SJSA1 (cell line): ENCODE measurements at places on chromosomes 12 and 14.

DNA sequence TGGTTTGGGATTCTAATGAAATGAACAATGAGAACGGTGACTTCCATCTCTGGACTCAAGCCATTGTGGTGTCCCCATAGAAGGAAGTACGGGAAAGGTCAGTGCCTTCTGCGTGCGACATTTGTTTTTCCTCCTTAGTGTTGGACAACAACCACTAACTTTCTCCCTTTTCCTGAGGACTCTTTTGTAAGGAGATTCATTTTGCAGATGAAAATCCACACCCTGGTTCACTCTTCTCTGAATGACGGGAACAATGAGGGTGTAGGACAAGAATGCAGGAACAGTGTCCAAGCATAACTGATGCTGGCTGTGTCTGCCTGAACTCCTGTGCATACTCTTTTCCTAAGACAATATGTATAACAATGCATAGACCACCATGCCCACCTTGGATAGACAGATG, 176.4 kb downstream of the STXBP6 start:
- no peak for DNase-seq

DNA sequence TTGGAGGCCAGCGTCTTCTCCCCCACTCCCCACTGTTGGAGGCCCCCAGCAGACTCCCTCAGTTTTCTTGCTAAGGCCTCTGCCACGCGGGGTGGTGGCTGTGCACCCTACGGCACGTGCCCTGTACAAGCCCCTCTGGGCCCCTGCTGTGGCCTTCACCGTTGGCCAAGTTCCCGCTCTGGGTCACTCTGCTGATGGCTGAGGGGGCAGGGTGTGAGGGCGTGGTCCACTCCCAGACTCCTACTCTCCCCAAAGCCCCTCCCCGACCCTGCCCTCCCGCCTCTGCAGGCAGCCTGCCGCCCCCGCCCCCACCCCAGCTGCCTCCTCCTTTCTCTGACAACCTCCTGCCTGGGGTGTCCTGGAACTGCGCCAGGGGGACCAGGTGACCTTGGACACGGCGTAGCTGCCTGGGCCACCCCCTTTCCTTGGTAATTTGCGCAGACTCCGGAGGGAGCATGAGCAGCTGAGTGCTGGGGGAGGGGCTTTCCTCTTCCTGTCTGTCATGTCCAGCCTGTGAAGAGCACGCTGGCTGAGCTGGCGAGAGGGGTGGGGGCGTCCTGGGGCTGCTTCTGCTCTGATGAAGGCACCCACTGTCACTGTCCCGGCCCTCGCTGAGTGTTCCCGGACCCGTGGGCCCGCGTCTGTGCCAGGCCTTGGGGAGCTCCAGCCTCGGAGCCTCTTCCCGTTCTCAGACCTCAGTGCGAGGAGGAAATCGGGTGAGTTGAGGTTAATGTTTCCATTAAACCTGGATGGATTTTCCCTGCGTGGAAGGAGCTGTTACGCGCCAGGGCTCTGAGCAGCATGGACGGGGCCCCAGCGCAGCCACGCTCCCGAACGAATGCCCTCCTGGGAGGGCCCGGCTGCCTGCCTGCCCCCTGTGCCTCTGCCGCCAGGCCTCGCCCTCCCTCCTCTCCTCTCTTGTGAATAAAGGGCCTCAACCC, 85.0 kb downstream of the KIF26A start:
- no peak for DNase-seq

DNA sequence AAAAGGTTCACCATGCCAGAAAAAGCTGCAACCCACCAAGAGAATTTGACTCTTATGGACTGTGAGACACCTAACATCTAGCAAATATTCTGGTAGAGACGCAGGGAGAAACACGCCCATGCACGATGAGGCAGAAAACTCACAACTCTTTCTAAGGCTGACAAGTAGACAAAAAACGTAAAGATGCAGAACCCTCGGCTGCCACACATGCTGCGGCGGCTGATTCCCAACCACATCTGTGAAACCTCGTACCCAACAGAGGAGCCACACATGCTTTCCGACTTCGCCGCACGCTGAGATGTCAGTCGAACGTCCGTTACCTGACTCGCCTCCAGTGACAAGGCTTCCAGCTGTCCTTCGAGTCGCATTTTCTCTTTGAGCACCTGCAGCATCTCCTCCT, 21.8 kb downstream of the GOLGA3 start:
- DNase-seq, result no peak

GRCh38 chr14:93914278-93914677, 12.9 kb upstream of the FAM181A start:
- DNase-seq, result no peak

- DNase-seq, result no peak
These were observed 56.1 kb downstream of the EPS8 start for GRCh38 chr12:15733136-15733535.

DNA sequence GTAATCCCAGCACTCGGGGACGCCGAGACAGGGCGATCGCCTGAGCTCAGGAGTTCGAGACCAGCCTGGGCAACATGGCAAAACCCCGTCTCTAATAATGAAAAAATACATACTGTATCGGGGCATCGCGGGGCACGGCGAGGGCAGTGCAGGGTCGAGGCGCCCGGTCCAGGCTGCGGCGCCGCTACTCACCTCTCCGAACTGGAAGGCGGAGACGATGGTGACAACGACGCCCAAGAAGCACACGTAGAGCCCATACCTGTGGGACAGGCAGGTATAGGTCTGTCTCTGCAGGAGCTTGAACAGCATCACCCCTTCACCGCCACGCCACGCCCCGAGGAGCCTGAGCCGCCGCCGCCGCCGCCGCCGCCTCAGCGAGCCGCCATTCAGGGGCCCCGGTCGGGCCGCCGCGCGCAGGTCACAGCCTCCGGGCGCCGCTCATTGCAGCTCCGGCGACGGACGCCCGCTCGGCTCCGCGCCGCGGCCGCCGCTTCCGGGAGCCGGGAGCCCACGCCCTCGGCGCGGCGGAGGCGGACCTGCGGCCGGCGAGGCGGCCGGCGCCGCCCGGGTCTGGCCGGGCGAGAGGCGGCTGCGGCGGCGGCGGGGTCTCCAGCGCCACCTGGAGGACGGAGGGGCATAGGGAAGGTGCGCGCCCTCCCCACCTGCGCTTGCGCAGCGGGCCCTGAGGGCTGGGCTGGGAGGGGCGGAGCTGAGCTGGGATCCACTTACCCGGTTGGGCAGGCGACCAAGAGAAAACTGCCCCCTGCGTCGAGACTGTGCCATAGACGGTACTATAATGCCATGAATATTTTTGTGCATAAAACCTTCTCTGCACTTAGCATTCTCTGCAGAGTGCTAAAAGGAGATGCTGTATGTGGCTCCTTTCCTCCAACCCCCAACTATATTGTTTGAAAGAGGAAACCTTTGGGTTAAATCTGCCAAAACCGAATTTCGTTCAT, at the start of gene GNPTAB:
Gene GNPTAB (minus strand): TSS at position 593 of the 959 bp plus-strand sequence. CDS start 284 bp downstream, at position 309.
- DNase-seq, result peak; percentile 95

DNA sequence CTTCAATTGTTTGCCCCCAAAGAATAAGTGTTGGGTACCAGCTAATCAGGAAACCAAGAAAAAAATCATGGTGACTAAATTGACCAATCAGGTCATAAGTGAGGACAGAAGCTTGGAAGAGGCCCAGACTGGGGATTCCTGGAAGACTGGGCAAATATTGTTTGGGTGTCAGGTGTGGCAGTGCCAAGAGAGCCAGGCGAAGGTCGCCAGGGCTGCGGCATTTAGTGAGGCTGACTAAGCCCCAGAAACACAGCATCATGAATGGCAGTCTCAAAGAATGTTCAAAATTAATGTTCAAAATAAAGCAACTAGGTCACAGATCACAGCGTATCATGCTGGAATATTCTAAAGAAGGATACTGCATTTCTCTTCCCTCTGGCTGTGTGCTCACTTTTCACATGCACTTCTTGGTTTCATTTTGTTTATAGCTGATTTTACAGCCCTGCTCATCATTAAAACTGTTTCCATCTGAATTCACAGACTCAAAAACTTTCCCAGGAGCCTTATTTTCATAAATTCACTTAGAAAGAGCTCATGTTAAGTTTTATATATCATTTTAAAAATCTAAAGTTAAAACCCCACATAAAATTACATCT, 85.3 kb upstream of the OVCH1 start:
- DNase-seq, result no peak

DNA sequence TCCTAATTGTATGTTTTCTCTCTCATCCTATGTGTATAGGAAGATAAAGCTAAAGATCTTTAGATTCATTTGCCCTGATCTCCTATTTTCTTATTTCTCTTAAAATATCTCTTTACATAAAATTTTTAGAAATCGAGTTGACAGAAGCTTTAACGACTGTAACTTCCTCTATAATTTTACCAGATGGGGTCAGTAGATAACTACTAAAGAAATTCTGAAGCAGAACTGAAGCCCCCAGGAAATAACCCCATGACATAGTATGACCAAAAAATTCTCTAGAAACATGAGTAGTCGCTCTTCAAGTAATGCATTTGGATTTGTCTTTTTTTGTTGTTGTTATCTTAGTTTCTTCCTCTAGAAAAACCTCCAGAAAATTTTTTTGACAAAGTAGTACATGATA, 288.0 kb downstream of the ERC1 start:
- no peak for DNase-seq

DNA sequence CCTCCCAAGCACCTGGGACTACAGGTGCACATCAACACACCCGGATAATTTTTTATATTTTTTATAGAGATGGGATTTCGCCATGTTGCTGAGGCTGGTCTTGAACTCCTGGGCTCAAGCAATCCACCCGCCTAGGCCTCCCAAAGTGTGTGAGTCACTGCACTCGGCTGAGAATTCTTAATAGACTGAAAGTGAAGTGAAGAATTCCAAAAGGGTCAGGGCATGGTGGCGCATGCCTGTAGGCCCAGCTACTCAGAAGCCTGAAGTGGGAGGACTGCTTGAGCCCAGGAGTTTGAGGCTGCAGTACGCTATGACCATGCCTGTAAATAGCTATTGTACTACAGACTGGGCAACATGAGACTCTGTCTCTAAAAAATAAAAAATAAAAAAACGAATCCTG, 43.7 kb downstream of the TCHP start:
- DNase-seq, result no peak

DNA sequence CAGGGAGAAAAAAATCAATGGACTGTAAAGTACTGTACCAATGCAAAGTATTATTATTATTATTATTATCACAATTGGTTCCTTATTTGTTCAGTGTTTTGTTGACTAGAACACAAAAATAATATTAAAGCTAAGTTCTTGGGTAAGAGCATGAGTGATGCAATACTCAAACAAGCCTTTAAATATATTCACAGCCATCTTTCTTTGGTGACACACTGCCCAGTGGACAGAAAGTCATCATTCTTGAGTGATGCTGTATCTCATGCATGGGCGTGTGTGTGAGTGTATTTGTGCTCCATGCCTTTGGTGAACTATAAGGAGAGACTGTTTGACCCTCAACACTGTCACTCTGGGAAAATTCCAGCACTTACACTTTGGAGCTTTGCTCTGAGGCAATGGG, 93.6 kb downstream of the KCNK10 start:
- DNase-seq, result no peak

GRCh38 chr12:115407036-115407435, 723.1 kb upstream of the TBX3 start:
- DNase-seq, result no peak

DNA sequence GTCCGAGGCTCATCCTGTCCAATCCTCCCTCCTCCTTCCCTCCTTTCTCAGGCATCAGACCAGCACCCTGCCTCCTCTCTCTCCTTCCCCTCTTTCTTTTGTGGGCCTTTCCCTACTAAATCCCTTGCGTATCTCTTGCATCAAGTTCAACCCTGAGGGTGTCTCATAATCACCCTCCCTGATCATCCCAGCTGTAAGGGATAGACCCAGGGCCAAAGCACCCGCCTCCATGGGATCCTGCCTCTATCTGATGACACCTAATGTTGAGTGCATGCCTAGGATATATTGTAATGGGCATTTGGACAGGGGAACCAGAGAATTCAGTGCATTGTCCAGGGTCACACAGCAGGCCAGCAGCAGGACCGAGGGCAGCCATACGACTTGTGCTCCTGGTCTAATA, 84.9 kb downstream of the PHETA1 start:
- DNase-seq, result no peak

GRCh38 chr14:72780751-72781150, 113.2 kb downstream of the DPF3 start:
- DNase-seq, result no peak

DNA sequence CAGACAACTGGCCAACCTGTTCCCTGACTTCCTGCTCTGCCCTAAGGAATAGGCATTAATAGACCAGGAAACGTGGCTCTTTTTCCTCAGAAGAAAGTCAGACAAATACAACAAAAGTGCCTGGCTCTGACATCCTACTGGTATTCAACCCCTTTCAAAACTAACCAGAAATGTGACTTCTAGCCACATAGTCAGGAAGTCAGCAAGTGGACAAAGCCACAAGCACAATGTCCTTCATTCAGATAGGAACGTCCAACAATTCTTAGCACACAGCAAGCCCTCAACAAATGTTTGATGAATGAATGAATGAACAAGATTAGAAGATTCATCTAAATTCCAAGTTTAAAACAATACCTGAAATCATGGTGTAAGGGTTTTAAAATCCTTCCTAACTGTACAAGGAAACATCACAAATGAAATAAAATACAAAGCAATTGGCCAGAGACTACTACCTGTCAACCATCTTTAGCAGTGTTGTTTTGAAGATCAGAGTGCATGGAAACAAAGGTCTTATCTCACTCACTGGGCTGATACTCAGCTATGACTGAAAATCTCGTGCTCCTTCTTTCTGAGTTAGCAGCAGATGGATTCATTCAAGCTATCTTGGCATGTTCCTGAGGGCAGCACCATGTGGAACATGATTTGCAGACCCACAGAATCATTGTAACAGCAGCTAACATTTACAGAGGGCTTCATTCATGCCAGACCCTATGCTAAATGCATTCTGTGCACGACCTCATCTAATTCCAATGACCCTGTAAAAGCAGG, 16.5 kb downstream of the APPL2 start:
- DNase-seq, result no peak

- DNase-seq, result no peak
These were observed 7.4 kb downstream of the TMBIM6 start for GRCh38 chr12:49748800-49749199.

DNA sequence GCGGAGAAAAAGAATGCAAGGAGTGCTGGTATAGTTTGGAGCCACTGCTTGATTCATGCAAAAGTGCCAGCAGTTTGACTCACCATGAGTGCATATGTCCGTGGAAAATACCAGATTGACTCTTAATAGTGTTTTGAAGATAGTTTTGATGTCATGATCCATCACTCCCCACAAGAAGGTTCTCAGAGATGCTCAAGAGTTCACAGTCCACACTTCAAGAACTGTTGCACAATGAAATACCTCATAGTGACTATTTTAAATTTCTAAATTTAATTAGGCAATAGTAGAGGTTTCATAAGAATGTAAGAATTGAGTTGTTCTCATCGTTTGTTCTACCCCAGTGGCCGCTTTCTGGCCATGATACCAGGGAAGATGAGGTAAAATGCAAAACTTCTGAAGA, 286.6 kb upstream of the RGS6 start:
- no peak for DNase-seq

GRCh38 chr14:68924186-68925158, 54.6 kb downstream of the ACTN1 start:
- peak; percentile 59 for DNase-seq

DNA sequence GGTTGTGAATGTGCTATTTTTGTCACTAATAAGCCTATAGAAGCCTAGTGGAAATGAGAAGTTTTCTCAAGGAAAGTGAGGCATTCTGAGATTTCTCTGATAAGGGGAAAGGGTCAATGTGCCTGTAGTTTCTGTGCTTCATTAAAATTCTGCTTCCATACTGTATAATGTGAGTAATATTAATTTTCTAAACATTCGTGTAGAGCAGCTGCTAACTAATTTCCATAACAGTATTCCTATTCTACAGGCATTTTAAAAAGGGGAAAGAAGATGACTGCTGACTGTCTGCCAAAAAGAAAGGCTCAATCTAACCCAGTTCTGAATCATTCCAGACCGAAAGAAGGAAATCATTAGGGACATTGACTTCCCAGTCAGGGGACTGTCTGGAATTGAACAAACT, 293.3 kb upstream of the TMPO start:
- DNase-seq, result no peak

- DNase-seq, result no peak
These were observed 208.2 kb downstream of the EPS8 start for GRCh38 chr12:15581006-15581405.
